ENCODE measurements at places on chromosomes 2 and 18.
A peak's percentile ranks its signal among the peaks of the same experiment; 100 is the strongest.

DNA sequence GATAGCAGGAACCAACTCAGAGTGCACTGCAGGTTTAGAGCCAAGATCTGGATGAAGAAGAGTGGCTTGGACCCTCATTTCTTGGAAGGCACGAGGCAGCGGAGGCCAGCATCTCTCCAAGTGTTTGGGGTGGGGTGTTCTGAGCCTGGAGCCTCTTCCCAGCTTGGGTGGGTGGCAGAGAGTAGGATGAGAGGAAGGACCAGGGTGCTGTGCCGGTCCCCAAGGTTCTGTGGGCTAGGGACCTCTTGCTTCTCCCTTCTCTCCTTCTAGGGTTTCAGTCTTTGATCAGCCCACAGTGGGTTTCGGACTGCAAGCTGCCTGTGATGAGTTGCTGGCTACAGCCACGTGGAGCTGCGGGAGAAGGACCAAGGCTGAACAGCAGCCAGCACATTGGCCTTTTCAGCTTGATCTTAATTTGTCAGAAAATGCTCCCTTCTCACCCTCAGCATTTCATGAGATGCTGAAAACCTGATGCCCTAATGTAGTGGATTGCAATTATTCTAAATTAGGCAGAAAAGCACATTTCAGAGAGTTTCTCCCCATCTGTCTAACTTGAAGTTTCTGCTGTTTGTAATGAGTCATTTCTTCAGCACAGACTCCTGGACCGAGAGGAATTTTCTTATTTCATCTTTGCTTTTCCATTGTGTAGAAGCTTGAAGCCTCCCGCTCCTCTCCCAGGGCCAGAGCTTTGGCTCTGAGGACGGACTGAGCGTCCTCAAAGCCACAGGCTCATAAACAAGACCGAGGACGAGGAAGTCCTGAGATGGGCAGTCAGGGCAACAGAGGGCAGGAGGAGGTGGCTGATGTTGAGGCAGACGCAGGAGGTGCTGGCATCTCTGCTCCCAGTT lies 99.1 kb upstream of the HDAC4 start:
- DNase-seq = no peak

GRCh38 chr2:70513738-70514137 lies 39.9 kb downstream of the TGFA start:
- no peak for DNase-seq

GRCh38 chr2:218984239-218985020 lies 554 bp downstream of the FEV start:
- no peak for DNase-seq

DNA sequence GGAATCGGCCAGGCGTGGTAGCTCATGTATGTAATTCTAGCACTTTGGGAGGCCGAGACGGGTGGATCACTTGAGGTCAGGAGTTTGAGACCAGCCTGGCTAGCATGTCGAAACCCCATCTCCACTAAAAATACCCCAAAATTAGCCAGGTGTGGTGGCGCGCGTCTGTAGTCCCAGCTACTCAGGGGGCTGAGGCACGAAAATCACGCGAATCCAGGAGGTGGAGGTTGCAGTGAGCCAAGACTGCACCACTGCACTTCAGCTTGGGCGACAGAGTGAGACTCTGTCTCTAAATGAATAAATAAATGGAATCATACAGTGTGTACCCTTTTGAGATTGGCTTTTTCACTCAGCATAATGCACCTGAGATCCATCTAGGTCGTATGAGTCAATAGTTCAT lies 19.4 kb upstream of the TTC39C start:
- no peak for DNase-seq

DNA sequence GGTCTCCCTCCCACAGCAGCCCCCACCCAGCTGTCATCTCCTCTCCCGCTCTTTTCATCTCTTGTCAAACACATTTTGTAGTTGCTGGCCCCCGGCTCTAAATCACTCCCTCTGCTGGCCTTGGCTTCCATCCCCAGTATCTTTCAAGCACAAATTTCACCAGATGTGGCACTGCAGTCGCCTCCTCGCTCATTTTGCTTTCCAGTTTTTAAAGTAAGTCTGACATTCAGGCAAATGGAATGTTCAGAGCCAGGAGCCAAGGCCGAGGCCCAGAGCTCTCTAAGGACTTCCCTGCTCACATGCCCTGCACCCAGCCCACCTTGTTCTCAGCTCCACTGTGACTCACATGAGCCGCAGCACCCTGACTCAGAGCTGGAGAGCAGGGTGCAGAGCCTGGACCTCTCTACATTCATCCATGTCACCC lies 158.4 kb downstream of the GALNT14 start:
- no peak for DNase-seq

DNA sequence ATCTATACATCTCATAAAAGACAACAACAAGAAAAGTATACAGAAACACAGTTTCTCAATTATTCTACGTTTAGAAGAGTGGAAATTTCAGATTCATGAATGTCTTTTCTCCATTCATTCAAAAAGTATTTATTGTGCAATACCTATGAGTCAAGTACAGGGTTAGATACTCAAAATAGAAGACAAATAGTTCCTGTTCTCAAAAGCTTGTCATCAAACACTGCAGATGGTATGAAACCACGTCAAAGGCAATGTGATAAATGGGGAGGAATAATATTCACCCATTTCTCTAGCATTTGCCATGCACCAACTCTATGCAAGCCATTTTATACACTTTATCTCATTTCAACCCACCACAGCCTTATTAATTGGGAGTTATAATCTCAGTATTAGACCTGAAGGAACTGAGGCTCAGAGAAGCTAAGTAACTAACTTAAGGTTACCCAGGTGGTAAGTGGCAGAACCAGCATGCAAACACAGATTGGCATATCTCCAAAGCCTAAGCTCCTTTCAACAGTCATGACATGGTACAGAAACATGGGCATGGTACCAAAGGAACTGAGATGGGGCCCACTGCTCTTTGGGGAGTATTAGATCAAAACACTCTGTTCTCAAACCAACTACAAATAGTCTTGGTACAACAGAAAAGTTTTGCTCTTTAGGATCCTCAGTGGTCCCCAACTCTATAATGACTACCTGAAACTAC lies 67.2 kb upstream of the NPAS2 start:
- no peak for DNase-seq

GRCh38 chr2:38722271-38723061 lies 28.7 kb downstream of the SRSF7 start:
- DNase-seq = no peak

DNA sequence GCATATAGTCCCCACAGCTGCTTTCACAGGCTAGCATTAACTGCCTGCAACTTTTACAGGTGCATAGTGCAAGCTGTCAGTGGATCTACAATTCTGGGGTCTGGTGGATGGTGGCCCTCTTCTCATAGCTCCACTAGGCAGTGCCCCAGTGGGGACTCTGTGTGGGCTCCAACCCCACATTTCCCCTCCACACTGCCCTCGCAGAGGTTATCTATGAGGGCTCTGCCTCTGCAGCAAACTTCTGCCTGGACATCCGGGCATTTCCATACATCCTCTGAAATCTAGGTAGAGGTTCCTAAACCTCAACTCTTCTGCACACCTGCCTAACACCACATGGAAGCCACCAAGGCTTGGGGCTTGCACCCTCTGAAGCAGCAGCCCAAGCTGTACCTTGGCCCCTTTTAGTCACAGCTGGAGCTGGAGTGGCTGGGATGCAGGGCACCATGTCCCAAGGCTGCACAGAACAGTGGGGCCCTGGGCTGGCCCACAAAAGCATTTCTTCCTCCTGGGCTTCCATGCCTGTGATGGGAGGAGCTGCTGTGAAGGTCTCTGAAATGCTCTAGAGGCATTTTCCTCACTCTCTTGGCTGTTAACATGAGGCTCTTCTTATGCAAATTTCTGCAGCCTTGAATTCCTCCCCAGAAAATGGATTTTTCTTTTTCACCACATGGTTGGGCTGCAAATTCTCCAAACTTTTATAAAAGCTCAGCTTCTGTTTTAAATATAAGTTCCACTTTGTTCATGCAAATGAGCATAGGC lies 59.3 kb downstream of the KDM3A start:
- no peak for DNase-seq

DNA sequence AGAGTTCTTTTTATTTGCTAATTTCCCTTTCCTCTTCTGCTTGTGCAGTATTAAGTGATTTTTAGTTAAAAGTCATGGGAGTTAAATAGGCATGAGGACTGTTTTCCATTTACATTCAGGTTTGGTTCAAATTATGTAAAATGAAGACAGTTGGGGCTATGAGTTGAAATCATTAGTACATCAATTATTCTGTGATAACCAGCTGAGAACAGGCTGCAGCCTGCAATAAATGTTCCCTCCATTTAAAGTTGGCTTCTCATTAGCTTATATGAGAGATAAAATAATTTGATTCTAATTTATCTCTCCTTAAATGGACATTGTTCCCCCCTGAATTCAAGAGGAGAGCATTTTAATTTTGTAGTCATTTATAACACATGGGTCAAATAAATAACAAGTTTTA lies 48.3 kb downstream of the RHBDD1 start:
- no peak for DNase-seq

- peak; percentile 70 for DNase-seq
These were observed at the start of gene ADAM23 for GRCh38 chr2:206442833-206443734. TSS of gene ADAM23 (plus strand) at chr2:206443532. CDS start at chr2:206443867, 335 bp downstream.

GRCh38 chr18:79519751-79520477 lies 124.2 kb downstream of the NFATC1 start:
- no peak for DNase-seq

- DNase-seq = peak; percentile 35
These were observed 1.1 kb upstream of the SEH1L start for GRCh38 chr18:12946549-12947284.

DNA sequence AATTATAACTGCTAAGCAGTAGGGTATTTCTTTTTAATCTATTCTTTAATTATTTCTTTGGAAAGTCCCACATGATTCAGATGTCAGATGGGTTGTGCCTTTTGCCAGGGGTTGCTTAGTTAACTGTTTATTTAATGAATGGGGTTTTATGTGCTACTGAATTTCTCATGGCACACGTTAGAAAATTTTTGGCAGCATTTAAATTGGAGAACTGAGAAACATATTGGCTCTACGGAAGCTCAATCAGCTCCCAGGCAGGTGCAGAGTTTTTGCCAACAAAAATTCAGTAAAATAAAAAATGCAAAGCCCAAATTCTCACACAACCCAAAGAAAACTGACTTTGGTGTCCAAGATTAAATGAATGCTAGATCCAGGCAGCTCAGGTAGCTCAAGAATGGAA lies 467.2 kb downstream of the NRXN1 start:
- no peak for DNase-seq

DNA sequence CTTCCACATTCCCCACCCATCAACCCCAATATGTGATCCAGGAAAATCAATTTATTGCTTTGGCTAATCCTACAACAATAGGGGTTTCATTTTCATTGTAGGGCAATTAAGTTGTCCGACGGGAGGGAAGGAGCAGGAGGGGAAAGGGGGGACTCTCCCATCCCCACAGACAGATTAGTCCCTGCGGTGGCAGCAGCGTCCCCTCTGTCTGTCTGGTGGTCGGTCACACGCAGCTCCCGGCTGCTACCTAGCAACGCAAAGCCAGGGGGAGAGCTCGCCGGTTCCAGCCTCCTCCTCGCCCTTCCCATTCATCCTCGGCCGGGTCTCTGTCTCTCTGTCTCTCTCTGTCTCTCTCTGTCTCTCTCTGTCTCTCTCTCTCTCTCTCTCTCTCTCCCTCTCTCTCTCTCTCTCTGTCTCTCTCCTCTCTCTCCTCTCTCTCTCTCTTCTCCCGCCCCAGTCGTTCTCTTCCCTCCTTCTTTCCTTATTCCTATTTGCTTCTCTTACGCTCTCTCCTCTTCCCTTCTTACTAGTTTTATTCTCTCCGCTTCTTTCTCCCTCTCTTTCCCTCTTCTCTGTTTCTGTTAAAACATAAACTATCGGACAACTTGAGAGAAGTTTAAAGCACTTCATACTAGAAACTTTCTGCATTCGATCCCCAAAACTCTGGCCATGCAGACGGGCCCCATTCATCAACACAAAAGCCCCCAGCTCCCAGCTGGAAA lies 1.2 kb downstream of the LRP2 start:
- DNase-seq = no peak

DNA sequence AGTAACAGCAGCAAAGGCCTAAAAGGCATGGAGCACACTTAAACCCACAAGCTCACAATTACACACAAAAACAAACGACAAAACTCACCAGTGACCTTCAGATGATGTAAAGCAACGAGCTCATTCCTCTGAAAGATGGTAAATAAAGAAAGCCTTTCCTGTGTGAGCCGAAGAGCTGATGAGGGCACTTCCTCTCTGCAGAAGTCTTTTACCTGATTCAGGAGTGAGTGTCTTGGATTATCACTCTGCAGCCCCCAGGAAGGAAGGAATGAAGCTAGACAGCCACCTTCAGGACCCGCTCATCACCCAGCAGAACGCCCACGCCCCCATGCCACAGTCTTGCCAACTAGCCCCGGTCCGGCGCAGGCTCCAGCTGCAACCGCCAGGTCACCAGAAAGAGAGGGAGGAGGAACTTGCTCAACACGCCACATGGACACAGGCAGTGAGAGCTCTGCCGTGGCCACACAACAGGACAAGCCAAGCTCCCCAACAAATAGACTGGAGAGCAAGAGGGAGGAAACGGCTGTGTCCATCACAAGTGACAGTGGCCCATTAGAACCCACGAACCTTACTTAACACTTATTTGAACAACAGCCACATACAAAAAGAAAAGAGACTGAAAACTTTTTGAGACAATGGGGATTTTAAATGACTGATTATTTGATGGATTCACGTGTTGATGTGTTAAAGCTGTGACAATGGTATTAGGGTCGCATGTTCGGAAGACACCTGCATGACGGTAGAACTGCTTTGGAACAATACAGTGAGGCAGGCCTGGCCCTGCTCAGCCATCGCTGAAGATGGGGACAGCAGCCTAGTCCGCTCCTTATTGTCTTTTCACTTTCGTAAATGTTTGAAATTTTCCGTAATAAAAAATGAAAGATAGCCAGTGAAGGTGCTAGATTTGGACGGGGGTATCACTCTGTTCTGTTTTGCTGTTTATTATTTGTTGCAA lies 127.3 kb downstream of the HDAC4 start:
- no peak for DNase-seq

GRCh38 chr2:28750316-28751251 lies 1.0 kb upstream of the PPP1CB start:
- DNase-seq = peak; percentile 72

- no peak for DNase-seq
These were observed 2.0 kb downstream of the SP9 start for GRCh38 chr2:174336501-174337336.

GRCh38 chr2:7627583-7627982 lies 710.4 kb downstream of the RNF144A start:
- DNase-seq = no peak

- DNase-seq = no peak
These were observed 96.3 kb downstream of the UPP2 start for GRCh38 chr2:158197940-158198339.

GRCh38 chr2:196257086-196257485 lies 85.7 kb upstream of the STK17B start:
- no peak for DNase-seq

DNA sequence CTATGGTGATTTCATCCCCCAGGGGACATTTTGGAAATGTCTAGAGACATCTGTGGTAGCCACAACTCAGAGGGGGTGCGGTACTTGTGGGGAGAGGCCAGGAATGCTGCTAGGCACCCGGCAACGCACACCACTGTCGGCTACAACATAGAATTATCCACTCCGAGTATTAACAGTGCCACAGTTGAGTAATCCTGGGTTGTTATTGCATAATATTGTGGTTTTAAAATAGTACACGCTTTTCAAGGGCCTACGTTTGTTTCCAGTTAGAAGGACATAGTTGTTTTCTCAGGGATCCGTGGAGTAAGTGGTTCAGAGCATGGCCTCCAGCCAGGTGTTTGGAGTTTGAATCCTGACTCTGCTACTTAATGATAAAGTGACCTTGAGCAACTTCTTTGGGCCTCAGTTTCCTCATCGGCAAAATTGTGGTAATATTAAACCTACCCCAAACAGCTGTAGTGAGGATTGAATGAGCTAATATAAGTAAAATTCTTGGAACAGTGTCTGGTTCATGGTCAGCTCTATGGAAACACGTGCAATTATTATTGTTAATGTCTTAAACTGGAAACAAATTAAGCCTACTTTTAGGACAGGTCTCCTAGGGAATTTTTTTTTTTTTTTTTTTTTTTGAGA lies 24.5 kb downstream of the CYP27A1 start:
- no peak for DNase-seq

All from substantia nigra (tissue), 51 donors.